Brain (organoid and tissue), 16 donors: ENCODE measurements at places on chromosomes 6 and 20.

- no peak for DNase-seq
These were observed 23.9 kb downstream of the RNF217 start for GRCh38 chr6:124986164-124986563.

DNA sequence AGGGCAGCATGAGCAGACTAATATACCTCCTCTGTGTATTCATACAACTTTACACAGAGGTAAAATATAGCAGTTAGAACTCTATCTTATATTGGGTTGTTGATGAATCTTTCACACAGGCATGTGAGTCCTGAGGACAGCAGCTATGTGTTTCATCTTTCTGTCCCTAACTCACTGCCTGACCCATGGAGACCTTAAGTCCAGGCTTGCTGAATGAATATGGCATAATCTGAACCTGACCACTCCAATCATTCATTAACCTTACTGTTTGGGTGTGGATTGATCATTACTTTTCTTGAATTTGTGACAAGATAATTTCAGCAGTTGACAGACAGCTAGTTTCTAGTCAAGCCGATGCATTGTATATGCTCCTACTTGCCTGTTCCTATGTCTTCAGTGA is 27.3 kb upstream of the TSPYL1 start:
- DNase-seq = no peak

GRCh38 chr6:55772730-55773129 is 102.7 kb downstream of the BMP5 start:
- DNase-seq = no peak

GRCh38 chr6:36633915-36634314 is 39.8 kb downstream of the SRSF3 start:
- peak; percentile 12 for DNase-seq

GRCh38 chr6:164283574-164283973 is 869.1 kb downstream of the QKI start:
- no peak for DNase-seq

DNA sequence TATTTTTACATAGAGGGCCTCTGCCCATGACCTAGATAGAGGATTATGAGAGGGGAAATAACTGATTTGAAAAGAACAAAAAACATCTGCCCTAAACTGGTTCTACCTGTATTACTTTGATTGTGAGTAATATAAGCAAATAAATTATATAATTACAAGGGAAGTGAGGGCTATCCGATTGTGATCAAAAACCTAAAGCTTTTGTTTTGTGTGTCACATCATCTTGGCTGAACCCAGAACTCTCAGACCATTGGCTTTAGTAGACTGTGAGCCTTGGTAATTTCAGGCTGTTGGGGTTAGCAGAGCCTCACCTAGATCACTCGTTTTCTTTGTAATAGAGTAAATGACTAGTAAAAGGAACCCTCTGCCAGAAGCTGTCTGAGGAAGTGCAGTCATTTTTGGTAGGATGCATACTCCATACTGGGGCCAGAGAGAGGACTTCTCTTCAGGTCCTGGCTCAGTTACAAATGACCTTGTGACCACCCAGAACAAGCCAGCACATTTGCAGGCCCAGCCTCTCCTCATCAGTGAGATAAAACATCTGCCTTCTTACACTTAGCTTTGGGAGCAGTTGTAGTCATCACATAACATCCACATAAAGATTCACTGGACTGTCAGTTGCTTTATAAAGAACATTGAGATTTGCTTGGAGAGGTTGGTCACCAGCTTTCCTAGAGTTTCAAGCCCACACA is 13.5 kb downstream of the STK35 start:
- no peak for DNase-seq

DNA sequence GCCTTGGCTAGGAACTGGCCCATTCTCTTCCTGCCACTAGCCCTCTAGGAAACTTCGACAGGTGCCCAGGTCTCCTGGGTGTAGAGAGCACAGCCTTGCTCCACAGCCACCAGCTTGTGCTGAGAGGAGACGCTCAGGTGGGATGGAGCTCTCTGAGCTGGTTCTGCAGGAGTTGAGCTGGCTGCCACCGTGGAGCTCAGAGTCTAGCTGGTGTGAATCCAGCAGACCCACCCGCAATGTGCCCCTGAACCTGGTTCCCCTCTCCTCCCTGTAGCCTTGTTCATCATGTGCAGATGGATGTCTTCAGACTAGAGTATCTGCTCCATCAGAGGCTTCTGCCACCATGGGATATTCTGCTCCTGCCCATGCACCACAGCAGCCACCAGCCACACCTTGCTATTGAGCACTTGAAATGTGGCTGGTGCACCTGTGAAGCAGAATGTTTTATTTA is 222.5 kb downstream of the SYNDIG1 start:
- no peak for DNase-seq

DNA sequence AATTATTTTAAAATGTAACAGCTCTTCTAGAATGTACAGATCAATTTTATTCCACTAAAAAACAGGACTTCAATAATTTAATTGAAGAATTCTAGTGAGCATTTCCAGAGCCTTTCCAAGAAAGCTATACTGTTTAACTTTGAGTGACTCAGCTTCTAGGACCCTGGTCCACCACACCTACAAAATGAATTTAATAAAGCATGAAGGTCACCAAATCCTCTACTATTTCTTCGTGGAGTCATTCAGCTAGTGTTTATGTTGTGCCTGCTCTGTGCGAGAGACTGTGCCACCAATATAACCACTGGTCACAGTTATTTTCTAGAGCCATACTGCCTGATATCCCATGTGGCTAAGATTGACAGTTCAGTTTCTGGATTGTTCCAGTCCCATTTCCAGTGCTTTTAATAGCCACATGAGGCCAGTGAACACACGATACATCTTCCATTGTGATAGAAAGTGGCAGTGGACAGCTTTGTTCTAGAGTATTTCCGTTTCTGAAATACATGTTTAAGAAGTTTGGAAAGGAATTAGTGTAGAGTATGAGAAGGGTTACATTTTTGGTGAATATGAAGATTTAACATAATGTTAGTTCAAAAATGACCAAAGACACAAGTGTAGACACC is 160.7 kb downstream of the MTHFD1L start:
- DNase-seq = no peak

- DNase-seq = no peak
These were observed 528.1 kb downstream of the CDH26 start for GRCh38 chr20:60486315-60486714.

- no peak for DNase-seq
These were observed 34.2 kb downstream of the MRS2 start for GRCh38 chr6:24436979-24437378.

- peak; percentile 42 for DNase-seq
These were observed 19.6 kb downstream of the RTN4IP1 start for GRCh38 chr6:106609699-106610098.

DNA sequence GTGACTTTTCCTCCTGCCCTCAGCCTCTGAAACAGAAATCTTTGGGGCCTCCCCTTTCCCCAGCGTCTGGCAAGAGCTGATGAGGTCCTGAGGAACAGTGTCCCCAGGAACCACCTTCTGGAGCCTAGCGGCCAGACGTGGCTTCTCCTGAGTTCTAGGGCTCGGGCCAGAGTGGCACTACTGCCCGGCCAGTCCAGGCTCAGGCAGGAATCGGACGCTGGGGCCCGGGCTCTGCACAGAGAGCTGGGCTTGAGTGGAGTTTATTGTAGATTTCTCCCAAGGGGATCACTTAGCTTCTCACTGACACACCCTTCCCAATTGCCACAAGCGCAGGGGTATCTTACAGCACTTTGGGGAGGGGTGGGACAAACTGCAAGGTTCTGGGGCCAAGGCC is 20.2 kb downstream of the SDCBP2 start:
- DNase-seq = no peak

DNA sequence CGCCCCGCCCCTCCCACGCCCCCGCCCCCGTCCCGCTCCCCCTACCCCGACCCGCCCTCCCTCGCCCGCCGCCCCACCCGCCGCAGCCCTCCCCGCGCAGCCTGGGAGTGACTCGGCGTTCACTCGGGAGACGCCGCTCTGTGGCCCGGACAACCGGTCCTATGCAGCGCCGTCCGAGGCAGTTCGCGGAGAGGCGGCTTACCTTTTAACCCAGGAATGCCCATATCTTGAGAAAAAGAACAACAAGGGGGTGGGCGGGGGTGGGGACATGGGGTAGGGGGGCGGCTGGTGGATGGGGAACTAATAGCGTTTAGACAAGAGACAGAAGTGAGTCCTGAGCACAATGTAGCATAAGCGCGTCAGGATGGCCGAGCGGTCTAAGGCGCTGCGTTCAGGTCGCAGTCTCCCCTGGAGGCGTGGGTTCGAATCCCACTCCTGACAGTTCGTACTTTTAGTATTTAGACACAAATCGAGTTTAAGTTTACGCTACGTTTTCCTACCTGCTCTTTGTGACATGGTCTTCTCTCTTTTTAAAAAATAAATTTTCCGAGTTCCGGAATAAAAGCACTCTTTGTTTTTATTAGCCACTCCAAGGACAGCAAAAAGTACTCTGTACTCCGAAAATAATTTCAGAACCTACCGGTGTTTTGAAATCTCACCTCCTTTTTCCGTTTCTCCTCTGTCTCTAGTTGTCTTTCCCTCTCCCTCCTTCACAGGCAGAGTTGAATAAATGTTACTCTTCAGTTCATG is 17.1 kb upstream of the HMGN4 start:
- peak; percentile 90 for DNase-seq

- DNase-seq = no peak
These were observed 22.5 kb upstream of the RNGTT start for GRCh38 chr6:88985901-88986300.

DNA sequence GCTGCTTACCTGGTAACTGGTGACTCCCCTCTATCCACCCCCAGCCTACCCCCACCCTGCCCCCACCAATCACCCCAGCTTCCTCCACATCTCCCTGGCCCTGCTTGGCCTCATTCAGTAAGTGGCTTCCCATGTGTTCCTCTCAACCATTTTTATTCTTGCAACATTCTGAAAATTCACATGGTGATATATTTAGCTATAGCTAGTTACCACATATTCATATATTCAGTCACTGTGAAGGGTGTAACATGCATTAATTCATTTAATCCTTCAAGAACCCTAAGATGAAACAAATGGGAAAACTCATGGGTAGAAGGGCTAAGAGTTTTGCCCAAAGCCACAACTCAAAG is 95.4 kb upstream of the CEP85L start:
- DNase-seq = no peak

- DNase-seq = no peak
These were observed 601.6 kb downstream of the COL12A1 start for GRCh38 chr6:74604279-74604678.

DNA sequence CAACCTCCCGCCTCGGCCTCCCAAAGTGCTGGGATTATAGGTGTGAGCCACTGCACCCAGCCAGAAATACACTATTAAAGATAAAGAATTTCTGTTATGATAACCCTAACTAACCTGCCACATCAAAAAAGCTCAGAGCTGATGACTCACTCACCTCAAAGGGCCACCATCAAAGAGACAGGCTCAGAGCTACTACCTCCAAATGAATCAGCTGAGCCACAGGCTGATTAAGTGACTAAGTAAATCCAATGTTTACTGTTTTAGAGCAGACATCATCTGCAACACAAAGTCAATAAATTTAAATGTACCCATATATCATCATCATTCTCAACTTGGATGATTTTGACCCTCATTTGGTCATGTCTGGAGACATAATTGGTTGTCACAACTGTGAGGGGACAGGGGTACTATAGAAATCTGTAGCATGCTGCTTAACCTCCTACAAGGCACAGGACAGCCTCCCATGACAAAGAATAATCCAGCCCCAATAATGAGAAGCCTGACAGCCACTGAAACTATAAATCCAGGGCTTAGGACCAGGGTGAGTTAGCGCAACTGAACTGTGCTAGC is 106.5 kb downstream of the ATP9A start:
- DNase-seq = no peak

DNA sequence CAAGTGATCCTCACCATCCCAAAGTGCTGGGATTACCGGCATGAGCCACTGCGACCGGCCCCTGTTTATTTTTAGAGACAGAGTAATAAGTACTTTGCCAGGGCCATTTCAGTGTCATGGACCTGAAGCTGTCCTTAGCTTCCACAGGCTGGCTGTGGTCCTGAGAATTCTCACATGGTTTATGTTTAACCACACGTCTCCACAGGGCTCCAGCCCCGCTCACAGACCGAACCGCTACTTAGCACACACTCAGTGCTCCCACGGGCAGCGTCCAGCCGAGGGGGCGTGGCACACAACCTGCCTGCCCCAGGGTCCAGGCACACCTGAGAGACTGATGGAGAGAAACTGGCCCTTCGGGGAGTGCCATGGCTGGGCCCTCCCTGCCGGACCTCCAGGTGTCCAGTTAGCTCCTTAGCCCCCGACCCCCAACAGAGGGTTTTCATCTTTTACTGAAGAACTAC is 11.7 kb downstream of the ACSS1 start:
- DNase-seq = no peak

DNA sequence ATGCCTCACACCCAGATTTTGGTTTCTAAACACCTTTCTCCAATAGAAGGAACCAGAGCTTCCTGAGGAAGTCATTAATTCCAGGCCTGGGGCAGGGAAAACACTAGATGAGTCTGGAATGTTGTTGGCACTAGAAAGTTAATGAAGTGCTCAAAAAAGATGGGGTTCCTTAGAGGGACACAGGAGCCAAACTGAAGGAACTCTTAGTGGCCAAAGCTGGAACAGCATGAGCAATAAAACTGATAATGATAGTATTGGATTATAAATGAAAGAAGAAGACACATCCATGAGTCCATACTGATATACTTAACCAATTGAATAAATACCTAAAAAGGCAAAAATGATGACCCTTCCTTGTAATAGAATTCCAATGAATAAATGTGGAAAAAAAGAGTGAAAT is 4.4 kb downstream of the IL20RA start:
- no peak for DNase-seq

- DNase-seq = no peak
These were observed 11.2 kb downstream of the NDUFAF4 start for GRCh38 chr6:96886519-96886918.

- no peak for DNase-seq
These were observed 186.9 kb downstream of the HIVEP2 start for GRCh38 chr6:142757852-142758628.

DNA sequence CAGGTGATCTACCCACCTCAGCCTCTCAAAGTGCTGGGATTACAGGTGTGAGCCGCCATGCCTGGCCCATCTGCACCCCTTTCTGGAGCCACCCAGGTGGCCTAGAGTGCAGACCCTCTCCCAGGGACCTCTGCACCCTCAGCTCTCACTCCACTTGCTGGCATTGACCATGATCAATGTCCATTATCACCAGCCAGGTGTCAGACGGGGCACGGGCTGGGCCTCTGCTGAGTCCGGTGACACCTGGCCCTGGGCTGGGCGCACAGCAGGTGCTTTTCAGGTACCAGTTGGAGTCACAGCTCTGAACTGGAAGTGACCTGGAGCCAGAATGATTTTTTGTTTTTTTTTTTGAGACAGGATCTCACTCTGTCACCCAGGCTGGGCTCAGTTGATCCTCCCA is 91.8 kb upstream of the PMEPA1 start:
- DNase-seq = no peak
